ENCODE measurements at places on chromosomes 5 and 9. TPM values are rescaled to one million over a fixed set of nuclear protein-coding genes. Genes with fewer than 3 reads are reported as not detected.

DNA sequence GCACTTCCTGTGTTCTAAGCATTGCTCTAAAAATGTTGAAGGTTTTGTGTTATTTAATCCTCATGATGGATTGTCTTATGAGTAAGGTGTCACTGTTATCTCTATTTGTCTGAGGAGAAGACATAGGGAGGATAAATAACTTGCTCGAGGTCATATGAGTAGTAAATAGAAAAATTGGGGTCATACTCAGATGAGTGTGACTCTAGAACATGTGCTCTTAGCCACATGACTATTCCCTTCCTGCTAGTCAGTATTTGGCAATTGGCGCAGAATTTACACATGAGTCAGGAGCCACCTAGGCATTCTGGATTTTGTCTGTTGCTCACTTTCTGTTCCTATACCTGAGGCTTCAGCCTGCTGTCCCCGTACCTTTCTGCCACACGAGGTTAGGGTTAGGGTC, 234.6 kb upstream of the CD180 start:
- no peak for DNase-seq

DNA sequence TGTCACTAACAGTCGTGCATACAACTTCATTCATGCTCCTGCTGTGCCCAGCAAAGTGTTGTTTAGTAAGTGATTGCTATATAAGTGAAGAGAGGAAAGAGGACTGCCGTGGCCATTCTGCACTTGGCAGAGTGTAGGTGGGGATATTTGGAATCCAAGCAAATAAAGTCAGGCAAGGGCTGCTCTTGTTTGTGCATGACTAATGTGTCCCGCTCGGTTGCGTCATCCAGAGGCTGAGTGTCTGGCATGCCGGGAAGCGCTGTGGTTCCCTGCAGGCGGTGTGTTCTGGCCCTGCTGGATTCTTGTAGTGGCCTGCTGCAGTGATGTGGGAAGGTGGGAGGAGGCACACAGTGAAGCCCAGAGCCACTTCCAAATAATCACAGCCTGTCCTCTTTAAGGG, 136.9 kb upstream of the ANKH start:
- peak; percentile 58 for DNase-seq

- no peak for DNase-seq
Observed at GRCh38 chr5:150186137-150186536, 3.7 kb upstream of the SLC6A7 start.

- DNase-seq: no peak
Observed at GRCh38 chr5:16735101-16736060, 118.6 kb upstream of the RETREG1 start.

DNA sequence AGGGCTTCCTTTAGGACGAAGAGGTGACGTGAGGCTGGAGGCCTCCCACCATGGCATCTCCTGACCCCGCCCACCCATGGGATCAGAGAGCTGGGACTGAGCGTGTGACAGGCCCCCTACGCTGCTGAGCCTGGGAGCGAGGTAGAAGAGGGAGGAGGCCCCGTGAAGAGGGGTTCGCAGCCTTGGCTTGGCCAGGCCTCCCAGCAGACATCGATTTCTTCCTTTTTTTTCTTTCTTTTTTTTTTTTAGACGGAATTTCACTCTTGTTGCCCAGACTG, 39.5 kb downstream of the PTGES start:
- DNase-seq: no peak

DNA sequence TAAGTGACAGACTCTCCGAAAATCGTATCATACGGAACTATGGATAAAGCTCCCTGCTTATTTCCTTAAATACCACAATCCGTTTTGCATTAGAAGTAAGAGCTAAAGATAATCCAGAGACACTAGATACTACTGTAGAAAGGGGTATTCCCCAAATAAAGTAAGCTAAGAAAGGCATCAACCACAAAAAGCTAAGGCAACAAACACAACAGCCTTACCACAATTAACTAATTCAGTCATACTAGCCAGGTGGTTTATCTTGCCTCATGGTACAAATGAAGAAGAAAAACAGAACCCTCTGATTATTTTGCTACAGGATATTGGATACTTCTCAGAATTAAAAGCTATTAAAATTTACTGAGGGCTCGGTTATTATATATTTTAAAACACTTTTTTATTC, 14.1 kb downstream of the ERP44 start:
- no peak for DNase-seq

GRCh38 chr5:172093965-172094364, 87.5 kb upstream of the FBXW11 start:
- no peak for DNase-seq

DNA sequence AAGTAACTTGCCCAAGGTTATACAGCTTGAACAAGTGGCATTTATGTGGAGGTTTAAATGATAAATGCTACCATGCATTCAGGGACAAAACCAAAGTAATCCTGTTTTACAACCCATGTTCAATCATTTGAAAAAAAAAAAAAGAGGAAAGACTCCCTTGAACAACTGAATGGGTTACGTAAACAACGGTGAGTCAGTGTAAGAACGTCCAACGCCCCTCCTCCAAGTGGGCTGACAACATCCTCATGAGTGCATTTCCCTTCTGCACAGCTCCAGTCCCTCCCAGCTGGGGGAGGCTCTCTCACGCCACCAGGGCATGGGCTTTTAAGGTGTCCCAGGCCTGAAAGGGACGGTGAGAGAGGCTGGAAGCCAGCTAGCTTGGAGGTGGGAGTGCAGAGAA, 90.0 kb downstream of the PRRT1B start:
- DNase-seq: peak; percentile 63

GRCh38 chr9:3773362-3774060, 247.7 kb upstream of the RFX3 start:
- no peak for DNase-seq

DNA sequence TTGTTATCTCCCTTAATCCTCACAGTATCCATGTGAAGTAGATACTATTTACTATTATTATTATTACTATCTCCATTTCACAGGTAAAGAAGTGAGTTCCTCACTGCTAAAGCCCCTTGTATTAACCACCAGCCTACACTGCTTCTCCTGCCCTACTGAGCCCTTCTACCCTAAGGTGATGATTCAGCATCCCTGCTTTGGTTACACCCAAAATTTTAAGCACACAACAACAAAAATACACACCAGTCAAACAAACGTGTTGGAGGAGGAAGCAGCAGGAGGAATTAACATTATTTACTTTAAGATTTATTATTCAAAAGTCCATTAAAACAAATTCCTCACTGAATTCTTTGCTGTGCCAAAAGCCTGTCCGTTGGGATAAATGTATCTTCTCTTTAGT, 370.2 kb upstream of the BRINP1 start:
- DNase-seq: no peak

- no peak for DNase-seq
Observed at GRCh38 chr5:157289164-157289819, 23.4 kb downstream of the CYFIP2 start.

- no peak for DNase-seq
Observed at GRCh38 chr5:113909782-113910181, 396.3 kb downstream of the YTHDC2 start.

DNA sequence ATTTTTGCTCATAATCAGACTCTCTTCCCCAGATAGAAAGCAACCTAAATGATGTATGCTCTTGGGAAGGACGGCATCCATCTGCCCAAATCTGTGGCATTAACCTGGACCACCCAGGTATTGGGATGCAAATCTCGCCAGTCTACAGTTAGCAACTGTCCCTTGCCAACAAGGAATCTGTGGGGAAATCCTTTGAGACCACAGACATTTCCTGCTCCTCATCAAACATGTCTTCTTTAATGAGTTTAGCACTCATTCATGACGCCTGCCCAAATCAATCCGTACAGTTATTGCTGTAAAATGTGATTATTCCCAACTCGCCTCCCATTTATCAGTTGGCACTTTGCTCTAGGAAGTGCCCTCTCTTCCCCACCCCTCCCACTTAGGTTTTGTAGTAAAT, 7.8 kb downstream of the ROR2 start:
- no peak for DNase-seq

DNA sequence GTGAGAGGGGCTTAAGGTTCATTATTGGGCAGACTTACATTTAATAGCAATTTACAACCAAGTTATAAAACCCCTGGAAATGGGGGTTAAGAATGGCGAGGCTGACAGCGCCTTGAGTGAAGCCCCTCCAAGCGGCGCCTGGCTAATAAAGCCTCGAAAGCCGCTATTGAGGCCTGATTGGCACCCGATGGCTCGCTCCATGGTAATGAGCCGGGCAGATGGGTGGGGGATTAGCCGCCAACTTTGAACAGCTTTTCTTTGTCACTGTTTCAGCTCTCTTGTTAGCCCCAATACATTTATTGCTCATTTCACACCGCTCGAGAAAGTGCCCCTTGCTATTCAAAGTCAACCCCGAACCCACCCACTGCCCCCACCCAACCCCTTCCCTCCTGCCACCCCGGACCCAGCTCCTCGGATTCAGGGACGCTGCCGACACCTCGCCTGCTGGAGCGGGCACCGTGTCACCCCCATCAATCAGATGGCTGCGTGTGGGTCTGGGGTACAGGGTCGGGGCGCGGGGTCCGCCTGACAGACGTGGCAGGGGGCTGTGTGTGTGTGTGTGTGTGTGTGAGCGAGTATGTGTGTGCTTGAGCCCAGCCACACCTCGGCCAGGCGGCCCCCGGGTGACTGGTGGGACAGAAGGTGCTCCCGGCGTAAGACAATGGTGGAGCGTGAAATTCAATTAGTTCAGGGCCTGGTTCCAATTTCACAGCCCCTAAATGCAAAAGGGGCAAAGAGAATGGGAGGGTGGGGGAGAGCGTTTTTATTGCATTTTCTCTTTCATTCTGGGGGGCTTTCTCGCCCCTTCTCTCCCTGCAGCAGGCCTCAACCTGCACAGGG, 34.2 kb downstream of the ASS1 start:
- DNase-seq: no peak

- no peak for DNase-seq
Observed at GRCh38 chr5:96433066-96433447, at the start of gene PCSK1. Gene PCSK1 (minus strand): TSS chr5:96433248. CDS start chr5:96433042, 206 bp downstream.

DNA sequence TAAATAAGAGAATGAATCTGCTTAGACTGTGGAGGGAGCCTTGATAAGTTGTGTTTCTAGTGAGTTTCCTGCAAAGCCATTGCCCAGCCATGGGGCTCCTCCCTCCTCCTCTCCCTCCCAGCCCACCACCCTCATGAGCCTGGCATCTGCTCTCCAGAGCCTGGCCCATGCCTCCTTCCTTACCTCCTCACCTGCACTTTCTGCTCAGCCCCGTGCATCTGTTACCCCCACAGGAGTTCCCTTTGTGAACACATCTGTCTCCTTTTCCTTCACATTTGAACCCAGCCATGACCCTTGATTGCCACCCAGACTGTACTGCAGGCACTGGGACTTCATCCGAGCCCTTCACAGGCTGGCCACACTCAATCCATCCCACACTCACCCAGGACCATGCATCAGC, 395.6 kb downstream of the IRX2 start:
- no peak for DNase-seq

DNA sequence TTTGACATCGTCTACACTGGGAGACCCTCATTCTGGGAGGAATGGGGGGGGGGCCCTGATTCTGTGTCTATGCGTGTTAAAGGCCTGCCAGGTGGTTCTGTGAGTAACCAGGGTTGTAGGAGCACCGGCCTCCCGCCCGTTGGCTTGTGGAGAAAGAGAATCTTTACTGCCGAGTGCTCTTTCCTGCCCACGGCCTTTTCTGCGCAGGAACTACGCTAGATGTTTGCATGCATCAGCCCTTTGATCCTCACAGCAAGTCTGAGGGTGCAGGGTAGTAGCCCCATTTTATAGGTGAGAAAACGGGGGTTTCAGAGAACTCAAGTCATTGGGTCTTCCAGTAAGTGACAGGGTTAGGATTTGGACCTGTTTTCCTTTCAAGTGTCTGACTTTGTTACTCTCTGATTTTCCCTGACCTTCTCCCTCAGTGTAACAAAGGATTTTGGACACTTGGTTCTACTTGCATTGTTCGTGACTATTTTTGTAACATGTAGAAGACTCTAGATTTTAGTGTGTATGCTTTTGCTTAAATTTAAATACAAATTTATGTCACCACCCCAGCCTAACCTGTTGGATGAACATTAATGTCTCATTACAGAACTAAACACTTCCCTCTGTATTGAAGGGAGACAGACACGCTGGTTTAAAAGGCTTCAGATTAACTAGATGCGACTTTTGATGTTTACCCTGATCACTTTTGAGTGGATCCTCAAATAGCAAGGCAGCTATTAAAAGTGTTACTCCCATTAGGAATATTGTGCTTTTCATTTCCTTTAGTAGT, 22.0 kb downstream of the MAST4 start:
- DNase-seq: no peak

DNA sequence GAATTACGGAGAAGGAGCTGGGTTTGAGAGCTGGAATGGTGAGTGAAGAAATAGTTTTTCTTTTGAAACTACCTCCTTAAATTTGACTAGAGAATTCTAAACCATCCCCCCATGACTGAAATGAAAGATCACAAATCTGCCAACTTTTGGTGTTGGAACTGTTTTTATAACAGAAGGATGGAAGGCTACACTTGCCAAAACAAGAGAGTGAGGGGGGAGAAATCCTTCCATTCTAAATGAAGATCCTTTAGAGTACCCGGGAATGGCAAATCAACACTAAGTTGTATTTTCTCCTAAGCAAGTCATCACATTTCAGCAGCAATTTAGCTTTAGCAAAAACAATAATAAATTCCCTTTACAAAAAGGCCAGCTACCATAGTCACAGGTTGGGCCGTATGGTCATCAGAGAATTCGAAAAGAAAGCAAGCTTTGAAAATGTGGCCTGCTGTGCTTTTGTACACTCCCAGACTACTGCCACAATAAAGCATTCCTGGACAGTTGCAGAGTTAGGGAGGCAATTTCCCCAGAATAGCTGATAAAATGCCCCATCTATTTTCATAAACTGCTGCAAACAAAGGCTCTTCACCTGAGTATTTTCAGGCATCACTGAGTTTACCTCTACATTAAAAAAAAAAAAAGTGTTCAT, 25.0 kb upstream of the FREM1 start:
- DNase-seq: no peak

DNA sequence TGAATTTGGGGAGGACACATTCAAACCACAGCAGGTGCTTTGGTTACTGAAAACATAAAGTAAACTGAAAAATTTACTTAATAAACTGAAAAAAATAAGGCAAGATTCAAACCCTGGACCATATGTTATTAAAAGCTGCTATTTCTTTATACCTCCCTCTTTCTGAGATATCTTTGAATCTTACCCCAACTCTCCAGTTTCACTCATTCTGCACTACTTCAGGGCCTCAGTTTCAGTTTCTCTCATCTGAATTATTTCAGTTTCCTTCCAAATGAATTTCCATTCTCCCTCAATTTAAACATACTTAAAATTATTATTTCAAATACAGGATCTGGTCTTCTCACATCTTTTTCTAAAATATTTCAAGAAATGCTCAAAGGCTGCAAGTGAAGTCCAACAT, 4.9 kb upstream of the OXCT1 start:
- DNase-seq: no peak

GFPT2 gene
- total RNA-seq: 16.3 TPM

TUSC1 gene
- not detected for total RNA-seq

SERF1A gene
- 23.3 TPM for total RNA-seq

CAPSL gene
- not detected for total RNA-seq

INSL6 gene
- total RNA-seq: not detected

KLF4 gene
- total RNA-seq: 17.0 TPM

ACTBL2 gene
- total RNA-seq: 0.07 TPM

SH3PXD2B gene
- 68.9 TPM for total RNA-seq

GNG10 gene
- total RNA-seq: 25.2 TPM
